Transverse colon (tissue), 4 donors: ENCODE measurements at places on chromosomes 5 and 9.

- H3K4me1 ChIP-seq = no peaks in the 10 kb centered on the region
- no peak overlapping the region for H3K27ac ChIP-seq
- H3K27me3 ChIP-seq = no peaks in the 10 kb centered on the region
- no peaks in the 10 kb centered on the region for H3K36me3 ChIP-seq
- no peak overlapping the region for H3K4me3 ChIP-seq
Measured at GRCh38 chr5:53730943-53731342, 170.5 kb downstream of the NDUFS4 start.

DNA sequence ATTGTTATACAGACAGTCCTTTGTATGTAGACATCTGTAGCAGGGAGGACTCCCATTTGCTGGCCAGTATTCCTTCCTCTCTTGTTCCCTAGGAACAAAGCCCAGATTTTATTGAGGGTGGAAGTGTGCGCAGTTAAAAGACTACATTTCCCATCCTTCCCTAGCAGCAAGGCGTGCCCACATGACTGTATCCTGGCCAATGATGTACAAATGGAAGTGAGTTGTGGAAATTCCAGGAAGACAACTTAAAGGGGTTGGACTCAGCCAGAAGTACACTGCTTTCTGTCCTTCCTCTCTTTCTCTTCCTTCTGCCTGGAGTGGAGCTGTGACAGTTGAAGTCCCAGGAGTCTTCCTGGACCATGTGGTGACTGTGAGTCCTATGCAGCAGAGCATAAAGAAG, 89.0 kb downstream of the HRH2 start:
- H3K27ac ChIP-seq = no peak overlapping the region
- H3K27me3 ChIP-seq = peaks cover 5% of the 10 kb centered on the region
- no peaks in the 10 kb centered on the region for H3K36me3 ChIP-seq
- no peaks in the 10 kb centered on the region for H3K4me1 ChIP-seq
- no peak for DNase-seq

GRCh38 chr9:129005336-129005997, 22.7 kb downstream of the SH3GLB2 start:
- no peak overlapping the region for H3K4me3 ChIP-seq
- DNase-seq = no peak
- no peak overlapping the region for H3K27ac ChIP-seq
- H3K27me3 ChIP-seq = no peaks in the 10 kb centered on the region

DNA sequence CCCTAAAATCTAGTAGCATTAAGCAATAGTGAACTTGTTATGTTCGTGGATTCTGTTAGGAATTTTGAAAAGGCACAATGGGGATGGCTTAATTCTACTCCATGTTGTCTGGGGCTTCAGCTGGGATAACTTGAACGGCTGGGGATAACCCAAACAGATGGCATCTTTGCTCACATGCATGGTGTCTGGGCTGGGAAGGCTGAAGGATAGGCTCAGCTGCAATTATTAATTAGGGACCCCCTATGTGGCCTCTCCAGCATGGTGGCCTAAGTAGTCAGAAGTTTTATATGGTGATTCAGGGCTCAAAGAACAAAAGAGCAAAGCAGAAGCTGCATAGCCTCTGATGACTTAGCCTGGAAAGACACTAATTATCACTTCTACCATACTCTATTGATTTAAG, 551.1 kb downstream of the PSAT1 start:
- no peaks in the 10 kb centered on the region for H3K36me3 ChIP-seq
- no peaks in the 10 kb centered on the region for H3K4me1 ChIP-seq
- H3K27ac ChIP-seq = no peak overlapping the region
- no peaks in the 10 kb centered on the region for H3K27me3 ChIP-seq
- no peak overlapping the region for H3K4me3 ChIP-seq

DNA sequence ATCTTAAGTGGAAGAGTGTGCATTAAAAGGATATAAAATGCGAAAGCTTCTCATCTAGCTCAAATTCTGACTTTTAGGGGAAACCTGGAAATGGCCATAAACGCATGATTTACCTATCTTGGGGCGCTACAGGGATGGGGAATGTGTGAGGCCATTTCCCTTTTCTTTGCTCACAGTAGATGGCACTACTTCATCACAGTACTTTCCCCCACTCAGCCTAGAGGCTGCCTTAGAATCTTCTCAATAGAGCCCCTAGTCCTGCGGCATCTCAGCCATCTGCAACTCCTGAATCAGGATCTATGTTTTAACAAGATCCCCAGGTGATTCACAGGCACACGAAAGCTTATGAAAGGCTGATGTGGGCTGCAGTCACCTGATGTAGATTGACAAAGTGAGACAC, 110.8 kb downstream of the LHFPL2 start:
- H3K27ac ChIP-seq = no peak overlapping the region
- H3K4me1 ChIP-seq = peaks cover 9% of the 10 kb centered on the region
- H3K27me3 ChIP-seq = no peaks in the 10 kb centered on the region
- H3K4me3 ChIP-seq = no peak overlapping the region

DNA sequence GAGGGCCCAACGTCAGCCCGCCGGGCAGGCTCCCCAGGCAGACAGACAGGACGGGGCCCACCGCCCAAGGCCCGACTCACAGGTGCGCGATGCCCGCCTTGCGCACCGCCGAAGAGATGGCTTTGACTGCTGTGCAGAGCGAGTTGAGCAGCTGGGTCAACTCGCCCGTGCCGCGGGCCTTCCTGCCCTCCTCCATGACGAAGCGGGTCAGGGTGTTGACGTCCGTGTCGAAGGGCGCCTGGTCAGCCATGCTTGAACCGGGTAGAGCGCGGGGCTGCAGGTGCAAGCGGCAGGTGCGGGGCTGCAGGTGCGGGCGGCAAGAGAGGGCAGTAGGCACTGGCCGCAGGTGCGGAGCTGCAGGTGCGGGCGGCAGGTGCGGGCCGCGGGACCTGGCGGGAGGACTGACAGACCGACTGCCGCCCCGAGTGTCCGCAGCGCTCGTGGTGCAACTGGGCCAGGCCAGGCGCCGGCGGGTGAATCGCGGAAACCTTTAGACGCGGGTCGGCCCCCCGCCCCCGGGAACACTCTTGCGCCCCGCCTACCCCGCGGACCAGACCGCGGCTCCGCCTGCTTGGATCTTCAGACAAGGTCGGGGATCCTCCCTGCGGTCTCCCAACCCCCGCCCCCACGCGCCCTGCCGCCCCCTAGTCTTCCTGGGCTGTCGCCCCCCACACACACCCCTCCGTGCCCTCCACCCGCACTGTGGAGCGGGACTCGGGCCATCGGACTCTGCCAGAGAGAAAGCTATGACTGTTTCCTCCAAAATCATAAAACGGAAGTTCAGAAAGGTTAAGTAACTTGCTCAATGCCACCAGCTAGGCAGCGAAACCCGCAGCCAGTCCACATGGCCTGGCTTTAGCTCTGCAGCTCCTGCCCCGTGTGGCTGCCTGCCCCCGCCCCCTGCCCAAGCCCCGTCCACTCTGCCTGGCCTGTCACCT, at the start of gene FBP1:
Gene FBP1 (minus strand): TSS at position 458 of the 938 bp plus-strand sequence. CDS start 208 bp downstream, at position 250.
- peaks cover 18% of the 10 kb centered on the region for H3K4me1 ChIP-seq
- H3K27me3 ChIP-seq = no peaks in the 10 kb centered on the region
